ENCODE measurements at places on chromosomes 5 and 9.

DNA sequence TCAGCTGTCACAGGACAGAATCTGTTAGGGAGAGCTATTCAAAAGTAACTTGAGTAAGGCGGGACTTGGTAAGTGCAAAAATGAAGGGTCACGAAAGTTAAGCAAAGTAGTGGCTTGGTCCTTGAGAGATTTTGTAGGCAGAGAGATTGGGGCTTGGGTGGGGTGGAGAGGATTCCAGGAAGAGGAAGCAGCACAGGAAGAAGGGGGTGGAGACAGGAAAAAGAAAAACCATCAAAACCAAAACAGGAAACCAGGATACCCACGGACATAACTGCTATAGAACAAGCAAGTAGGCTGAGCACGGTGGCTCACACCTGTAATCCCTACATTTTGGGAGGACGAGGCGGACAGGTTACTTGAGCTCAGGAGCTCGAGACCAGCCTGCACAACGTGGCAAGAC is 3.7 kb downstream of the ROPN1L start:
- DNase-seq: no peak

DNA sequence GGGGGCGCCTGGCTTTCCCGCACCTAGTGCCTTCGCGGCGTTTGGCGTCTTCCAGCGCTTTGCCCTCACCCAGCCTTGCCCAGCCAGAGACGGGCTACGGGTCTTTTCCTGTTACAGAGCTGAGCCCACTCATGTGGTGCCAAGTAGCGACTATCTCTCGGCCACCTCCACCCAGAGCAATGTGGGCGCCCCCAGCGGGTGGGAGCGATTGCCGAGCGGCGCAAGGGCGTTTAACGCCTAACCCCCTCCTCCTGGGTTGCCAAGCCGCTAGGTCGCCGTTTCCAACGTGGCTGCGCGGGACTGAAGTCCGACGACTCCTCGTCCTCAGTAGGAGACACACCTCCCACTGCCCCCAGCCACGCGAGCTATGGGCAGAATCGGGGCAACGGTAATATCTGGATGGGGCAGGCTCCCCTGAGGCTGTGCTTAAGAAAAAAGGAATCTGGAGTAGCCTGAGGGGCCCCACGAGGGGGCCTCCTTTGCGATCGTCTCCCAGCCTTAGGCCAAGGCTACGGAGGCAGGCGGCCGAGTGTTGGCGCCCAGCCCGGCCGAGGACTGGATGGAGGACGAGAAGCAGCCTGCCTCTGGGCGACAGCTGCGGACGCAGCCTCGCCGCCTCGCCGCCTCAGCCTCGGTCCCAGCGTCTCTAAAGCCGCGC is 5.8 kb downstream of the TLX3 start:
- DNase-seq: peak; percentile 13

GRCh38 chr5:72667708-72668107 is 148.8 kb upstream of the TNPO1 start:
- no peak for DNase-seq

DNA sequence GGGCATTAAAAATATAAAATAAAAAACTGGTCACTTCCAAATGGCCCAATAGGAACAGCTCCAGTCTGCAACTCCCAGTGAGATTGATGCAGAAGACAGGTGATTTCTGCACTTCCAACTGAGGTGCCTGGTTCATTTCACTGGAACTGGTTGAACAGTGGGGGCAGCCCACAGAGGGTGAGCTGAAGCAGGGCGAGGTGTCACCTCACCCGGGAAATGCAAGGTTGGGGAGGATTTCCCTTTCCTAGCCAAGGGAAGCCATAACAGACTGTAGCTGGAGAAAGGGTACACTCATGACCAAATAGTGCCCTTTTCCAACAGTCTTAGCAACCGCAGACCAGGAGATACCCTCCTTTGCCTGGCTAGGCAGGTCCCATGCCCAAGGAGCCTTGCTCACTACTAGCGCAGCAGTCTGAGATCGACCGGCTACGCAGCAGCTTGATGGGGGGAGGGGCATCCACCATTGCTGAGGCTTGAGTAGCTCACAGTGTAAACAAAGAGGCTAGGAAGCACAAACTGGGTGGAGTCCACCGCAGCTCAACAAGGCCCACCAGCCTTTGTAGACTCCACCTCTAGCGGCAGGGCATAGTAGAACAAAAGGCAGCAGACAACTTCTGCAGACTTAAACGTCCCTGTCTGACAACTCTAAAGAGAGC is 12.7 kb downstream of the RLN1 start:
- DNase-seq: no peak

DNA sequence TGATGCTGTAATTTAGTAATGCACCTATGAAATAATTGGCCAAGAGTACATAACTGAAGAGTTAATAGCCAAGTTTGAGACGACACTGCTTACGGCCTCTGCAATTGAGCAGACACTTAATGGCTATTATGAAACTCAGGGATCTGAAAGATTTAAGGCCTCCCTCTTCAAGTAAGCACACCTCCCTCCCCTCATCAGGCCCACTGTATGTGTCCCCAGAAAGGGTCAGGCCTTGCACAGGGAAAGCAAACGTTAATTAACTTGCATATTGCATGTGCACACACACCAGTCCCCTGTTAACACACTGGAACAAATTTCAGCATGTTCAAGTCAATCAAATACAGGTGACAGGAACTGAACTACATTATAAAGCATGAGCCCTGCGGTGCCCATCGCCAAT is 163.6 kb downstream of the SPOCK1 start:
- no peak for DNase-seq

DNA sequence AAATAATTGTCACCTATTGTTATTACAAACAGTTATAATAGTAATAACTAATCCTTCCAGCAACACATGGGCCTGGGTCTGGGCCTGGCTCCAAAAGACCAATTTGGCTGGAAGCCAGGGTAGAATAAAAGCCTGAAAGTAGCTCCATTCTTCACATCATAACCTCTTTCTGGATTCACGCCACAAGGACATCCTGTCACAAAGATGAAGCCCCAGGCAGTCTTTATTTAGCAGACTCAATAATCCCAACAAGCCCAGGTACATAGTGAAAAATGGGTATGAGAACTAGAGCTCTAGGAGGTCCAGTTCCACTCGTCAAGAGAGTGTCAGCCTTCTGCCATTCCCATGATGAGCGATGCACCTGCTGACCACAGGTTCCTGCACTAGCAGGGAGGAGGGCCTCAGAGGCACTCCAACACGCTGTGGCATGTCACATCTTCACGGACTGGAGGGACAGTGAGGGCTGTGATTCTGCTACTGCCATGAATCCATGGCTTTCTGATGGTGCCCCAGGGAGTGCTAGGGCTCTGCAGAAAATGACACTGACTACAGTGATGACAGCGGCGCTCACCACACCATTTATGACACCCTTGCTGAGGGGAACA is 124.9 kb downstream of the SPOCK1 start:
- no peak for DNase-seq

- DNase-seq: no peak
Measured at GRCh38 chr9:78669591-78669990, 372.7 kb downstream of the PSAT1 start.

DNA sequence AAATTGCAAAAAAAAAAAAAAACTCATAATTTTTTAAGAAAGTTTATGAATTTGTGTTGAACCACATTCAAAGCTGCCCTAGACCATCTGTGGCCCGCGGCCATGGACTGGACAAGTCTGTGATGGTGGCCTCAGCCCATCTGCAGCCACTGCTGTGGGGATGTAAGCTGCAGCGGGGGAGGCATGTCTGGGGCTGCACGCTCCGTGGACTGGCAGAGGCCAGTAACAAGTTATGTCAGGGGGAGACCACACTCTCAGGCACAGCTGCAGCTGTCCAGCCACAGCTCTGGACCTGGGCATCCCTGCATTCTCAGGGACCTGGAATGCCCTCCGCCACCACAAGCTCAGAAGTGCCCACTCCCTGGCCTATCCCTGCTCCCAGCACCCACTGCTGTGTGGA is 1272.3 kb upstream of the CDH9 start:
- DNase-seq: no peak

- DNase-seq: peak; percentile 61
Measured at GRCh38 chr9:10704720-10705119, 91.9 kb upstream of the PTPRD start.

All from astrocyte of the spinal cord (primary cell).